Activated naive CD8-positive, alpha-beta T cell treated with anti-CD3 and anti-CD28 coated beads, Interleukin-2, amount 50 U/mL, for 24 hours (primary cell): ENCODE measurements at places on chromosomes 5 and 9.

- H3K27me3 ChIP-seq = no peaks in the 10 kb centered on the region
- H3K4me3 ChIP-seq = peak overlapping the region; percentile 51
- no peaks in the 10 kb centered on the region for H3K36me3 ChIP-seq
- peak; percentile 22 for DNase-seq
- peaks cover 93% of the 10 kb centered on the region for H3K4me1 ChIP-seq
These were observed 63.4 kb downstream of the RAPGEF1 start for GRCh38 chr9:131676431-131676972.

- H3K4me3 ChIP-seq = no peak overlapping the region
- no peaks in the 10 kb centered on the region for H3K27me3 ChIP-seq
- H3K36me3 ChIP-seq = no peaks in the 10 kb centered on the region
- DNase-seq = no peak
- no peak overlapping the region for H3K27ac ChIP-seq
- no peaks in the 10 kb centered on the region for H3K4me1 ChIP-seq
These were observed 616.2 kb downstream of the PRELID2 start for GRCh38 chr5:145218982-145219381.

DNA sequence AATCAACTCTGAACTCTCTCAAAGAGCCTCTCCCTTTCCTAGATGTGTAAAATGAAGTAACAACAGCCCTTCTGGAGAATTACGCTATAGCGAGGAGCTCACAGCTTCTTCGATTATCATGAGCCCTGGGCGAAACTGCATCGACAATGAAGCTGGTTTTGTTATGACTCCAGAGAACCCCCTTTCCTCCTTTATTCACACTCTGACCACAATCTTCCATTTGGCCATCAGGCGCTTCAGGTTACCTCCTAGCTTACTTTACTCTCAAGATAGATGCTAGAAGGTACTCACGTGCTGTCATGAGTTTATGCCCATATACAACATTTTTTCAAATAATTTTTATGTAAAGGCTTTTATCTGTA is 362.7 kb upstream of the RFX3 start:
- peaks cover 13% of the 10 kb centered on the region for H3K4me1 ChIP-seq
- DNase-seq = peak; percentile 4
- no peak overlapping the region for H3K4me3 ChIP-seq
- peak overlapping the region; percentile 2 for H3K27ac ChIP-seq
- no peaks in the 10 kb centered on the region for H3K36me3 ChIP-seq

DNA sequence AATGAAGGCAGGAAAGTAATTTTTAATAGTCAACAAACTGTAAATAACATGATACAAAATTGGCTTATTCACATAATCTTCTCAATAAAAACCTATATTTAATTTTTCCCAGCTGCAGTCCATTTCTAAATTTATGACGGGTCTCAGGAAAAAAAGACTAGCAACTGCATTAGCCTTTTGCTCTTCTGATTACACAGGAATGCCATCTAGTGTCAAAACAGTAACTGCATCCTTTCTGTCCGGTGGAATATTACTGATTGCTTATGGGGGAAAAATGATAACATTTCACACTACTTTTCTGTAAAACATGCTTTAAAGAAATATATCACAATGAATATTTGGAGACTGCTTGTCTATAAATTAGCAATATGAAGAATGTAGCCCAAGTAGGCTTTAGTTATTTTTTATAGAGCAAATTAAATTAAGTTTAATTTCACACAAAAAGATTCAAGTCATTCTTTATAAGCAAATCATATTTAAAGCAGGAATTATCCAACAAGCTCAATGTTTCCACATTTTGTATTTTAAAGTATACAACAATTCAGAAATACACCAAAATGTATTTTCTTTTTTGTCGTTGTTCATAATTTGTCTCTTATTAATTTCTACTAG is 534.7 kb downstream of the CDH10 start:
- H3K27ac ChIP-seq = no peak overlapping the region
- H3K4me3 ChIP-seq = no peak overlapping the region
- DNase-seq = no peak

- no peak for DNase-seq
- no peak overlapping the region for H3K4me3 ChIP-seq
- H3K4me1 ChIP-seq = peaks cover 9% of the 10 kb centered on the region
- H3K36me3 ChIP-seq = peaks cover 9% of the 10 kb centered on the region
- H3K27ac ChIP-seq = no peak overlapping the region
These were observed 52.5 kb upstream of the NCS1 start for GRCh38 chr9:130119519-130120298.

DNA sequence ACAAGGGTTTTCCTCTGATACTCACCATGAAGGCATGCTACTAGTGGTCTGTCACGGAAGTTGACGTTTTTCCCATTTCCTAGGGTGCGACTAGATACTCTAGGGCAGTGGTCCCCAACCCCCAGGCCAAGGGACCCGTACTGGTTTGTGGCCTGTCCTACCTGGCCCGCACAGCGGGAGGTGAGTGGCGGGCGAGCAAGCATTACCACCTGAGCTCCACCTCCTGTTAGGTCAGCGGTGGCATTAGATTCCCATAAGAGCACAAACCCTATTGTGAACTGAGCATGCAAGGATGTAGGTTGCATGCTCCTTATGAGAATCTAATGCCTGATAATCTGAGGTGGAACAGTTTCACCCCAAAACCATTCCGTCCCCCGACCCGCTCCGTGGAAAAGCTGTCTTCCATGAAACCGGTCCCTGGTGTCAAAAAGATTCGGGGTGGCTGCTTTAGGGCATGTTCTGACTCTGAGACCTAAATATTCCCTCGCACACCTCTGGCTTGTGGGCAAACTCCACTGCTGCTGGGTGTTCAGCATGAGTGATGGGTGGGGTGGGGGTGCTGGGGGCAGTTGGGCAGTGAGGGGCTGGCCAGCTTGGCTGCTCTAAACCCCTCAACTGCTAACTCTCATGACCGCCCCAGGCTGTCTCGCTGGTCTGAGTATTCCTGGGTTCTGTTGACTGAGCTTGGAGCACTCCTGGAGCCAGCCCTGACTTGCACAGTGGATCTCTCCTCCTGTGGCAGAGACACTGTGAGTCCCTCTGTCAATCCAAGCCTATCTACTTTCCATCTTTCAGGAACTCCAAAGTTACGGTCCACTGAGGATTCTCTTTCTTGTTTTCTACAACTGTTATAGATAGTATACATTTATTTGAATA is 78.3 kb upstream of the NEK6 start:
- H3K27me3 ChIP-seq = peaks cover 22% of the 10 kb centered on the region
- no peak for DNase-seq
- peaks cover 6% of the 10 kb centered on the region for H3K4me1 ChIP-seq
- no peak overlapping the region for H3K4me3 ChIP-seq
- no peak overlapping the region for H3K27ac ChIP-seq

GRCh38 chr9:20620650-20621470 is 1.4 kb downstream of the MLLT3 start:
- H3K27ac ChIP-seq = peak overlapping the region; percentile 94
- peaks cover 14% of the 10 kb centered on the region for H3K36me3 ChIP-seq
- H3K4me3 ChIP-seq = peak overlapping the region; percentile 91
- DNase-seq = peak; percentile 57
- no peaks in the 10 kb centered on the region for H3K27me3 ChIP-seq

DNA sequence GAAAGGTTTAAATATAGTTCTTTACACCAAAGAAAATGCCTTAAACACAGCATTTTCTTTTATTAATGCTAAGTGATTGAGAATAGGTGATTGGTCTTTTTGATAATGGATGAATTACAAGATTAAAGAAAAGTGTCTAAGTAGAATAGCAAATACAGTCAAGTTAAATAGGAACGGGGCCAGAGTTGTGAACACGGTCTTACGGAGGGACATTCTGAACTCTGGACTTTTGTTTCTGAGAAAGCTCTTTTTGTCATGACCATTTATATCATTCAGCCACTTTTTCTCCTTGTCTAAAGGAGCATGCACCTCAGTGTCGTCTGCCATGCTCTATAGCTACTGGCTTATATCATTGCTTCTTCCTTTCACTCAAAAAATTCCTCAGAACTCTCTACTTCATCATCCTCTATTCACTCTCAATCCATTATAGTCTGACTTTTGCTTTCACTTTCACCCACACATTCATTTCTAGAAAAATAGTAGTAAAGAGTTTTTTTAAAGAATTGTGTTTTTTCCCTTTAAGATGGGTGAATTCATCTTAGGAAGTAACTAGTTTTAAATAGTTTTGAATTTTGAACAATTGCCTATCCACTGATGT is 263.0 kb upstream of the FBXL7 start:
- no peaks in the 10 kb centered on the region for H3K36me3 ChIP-seq
- H3K27me3 ChIP-seq = no peaks in the 10 kb centered on the region
- H3K4me3 ChIP-seq = no peak overlapping the region
- H3K4me1 ChIP-seq = no peaks in the 10 kb centered on the region
- no peak overlapping the region for H3K27ac ChIP-seq

GRCh38 chr5:3778945-3779344 is 183.3 kb downstream of the IRX1 start:
- H3K27ac ChIP-seq = no peak overlapping the region
- no peak overlapping the region for H3K4me3 ChIP-seq
- DNase-seq = no peak
- no peaks in the 10 kb centered on the region for H3K4me1 ChIP-seq

- H3K27ac ChIP-seq = no peak overlapping the region
- DNase-seq = no peak
- no peaks in the 10 kb centered on the region for H3K36me3 ChIP-seq
- no peaks in the 10 kb centered on the region for H3K27me3 ChIP-seq
These were observed 20.2 kb upstream of the CEP78 start for GRCh38 chr9:78215706-78216105.

- no peaks in the 10 kb centered on the region for H3K27me3 ChIP-seq
- no peaks in the 10 kb centered on the region for H3K36me3 ChIP-seq
- H3K4me1 ChIP-seq = no peaks in the 10 kb centered on the region
- DNase-seq = no peak
- no peak overlapping the region for H3K4me3 ChIP-seq
These were observed 37.6 kb downstream of the SLC12A7 start for GRCh38 chr5:1074226-1074625.

GRCh38 chr9:12851341-12852090 is 76.7 kb downstream of the LURAP1L start:
- no peak overlapping the region for H3K4me3 ChIP-seq
- H3K27me3 ChIP-seq = no peaks in the 10 kb centered on the region
- no peak for DNase-seq

DNA sequence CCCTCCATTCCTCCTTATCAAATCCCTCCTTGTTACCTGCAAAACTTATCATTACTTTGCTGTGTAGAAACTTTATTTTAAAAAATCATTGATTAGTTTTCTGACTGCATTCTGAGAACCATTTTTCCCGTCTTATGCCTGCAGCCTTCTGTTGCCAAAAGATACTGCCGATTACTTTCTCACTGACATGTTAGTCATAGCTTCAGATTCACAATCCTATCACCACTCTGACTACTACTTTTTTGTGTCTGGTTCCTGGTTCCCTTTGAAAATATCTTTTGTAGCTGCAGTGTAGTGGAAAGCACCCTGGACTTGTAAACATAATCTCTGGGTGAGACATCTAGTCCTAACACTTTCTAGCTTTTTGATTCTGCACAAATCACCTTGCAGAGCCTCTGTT is 71.7 kb downstream of the NR2F1 start:
- no peak overlapping the region for H3K27ac ChIP-seq
- H3K4me3 ChIP-seq = no peak overlapping the region
- H3K27me3 ChIP-seq = no peaks in the 10 kb centered on the region
- peaks cover 3% of the 10 kb centered on the region for H3K4me1 ChIP-seq
- peaks cover 1% of the 10 kb centered on the region for H3K36me3 ChIP-seq
- no peak for DNase-seq

DNA sequence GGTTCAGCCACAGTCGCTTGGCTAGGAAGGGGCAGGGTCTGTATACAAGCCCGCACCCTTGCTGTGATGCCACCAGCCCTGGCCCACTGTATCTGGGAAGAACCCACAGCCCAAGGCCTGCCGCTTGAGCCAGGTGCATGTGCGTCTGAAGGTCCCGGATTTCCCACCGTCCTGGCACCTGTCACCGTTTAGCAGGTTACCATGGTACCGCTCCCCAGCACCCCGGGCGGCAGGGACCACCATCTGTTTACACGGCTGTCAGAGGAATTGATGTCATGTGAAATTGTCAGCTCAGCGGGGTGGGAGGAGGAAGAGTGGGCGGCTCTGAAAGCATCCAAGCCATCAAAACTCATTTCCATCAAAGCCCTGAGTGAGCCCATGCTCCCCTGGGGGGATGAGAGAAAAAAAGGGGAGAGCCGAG is 92.7 kb downstream of the HRH2 start:
- no peak for DNase-seq
- no peak overlapping the region for H3K27ac ChIP-seq
- H3K27me3 ChIP-seq = peaks cover 44% of the 10 kb centered on the region
- no peak overlapping the region for H3K4me3 ChIP-seq

DNA sequence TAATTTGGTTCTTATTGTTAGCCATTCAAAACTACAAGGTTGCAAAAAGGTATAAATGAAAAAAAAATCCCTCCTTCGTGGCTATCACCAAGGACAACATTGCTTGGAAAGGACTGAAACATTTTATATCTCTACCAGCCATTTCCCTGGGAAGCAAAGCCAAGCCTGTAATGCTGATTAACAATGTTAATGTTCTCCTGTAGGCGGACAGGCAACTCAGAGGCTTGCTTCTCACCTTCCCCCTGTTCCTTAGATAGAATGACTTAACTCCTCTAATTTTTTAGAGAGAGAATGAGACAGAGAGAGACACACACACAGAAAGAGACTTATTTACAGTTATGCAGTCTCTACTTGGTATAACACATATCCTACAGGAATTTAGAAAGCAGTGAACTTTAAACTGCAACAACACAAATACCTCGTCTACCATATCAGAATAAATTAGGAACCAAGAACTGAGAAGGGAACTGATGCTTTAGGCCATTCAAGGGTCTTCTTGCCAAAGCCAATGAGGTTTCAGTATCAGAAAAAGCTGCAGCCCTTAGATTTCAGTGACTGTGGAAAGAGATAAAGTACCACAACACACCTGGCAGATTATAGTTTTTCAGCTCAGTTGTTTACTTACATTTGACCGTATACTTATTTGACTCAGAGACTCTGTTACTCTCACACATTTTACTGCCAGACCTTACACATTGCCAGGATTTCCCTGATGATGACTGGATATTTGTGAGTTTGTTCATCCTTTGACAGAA is 20.9 kb upstream of the MAN2A1 start:
- no peak for DNase-seq
- H3K27me3 ChIP-seq = peaks cover 5% of the 10 kb centered on the region
- H3K27ac ChIP-seq = no peak overlapping the region
- H3K4me3 ChIP-seq = no peak overlapping the region
- no peaks in the 10 kb centered on the region for H3K36me3 ChIP-seq

- peaks cover 41% of the 10 kb centered on the region for H3K4me1 ChIP-seq
- peaks cover 13% of the 10 kb centered on the region for H3K36me3 ChIP-seq
- H3K27me3 ChIP-seq = no peaks in the 10 kb centered on the region
- DNase-seq = no peak
- H3K4me3 ChIP-seq = peak overlapping the region; percentile 92
These were observed 1.8 kb downstream of the ARRDC3 start for GRCh38 chr5:91381239-91381773.

GRCh38 chr5:72628771-72629371 is 121.7 kb upstream of the ZNF366 start:
- H3K36me3 ChIP-seq = no peaks in the 10 kb centered on the region
- H3K4me1 ChIP-seq = no peaks in the 10 kb centered on the region
- peaks cover 11% of the 10 kb centered on the region for H3K27me3 ChIP-seq
- no peak for DNase-seq
- no peak overlapping the region for H3K27ac ChIP-seq
